Activated gamma-delta T cell treated with anti-CD3 and anti-CD28 coated beads, Interleukin-2, amount 50 U/mL, for 16 hours (primary cell): ENCODE measurements at places on chromosomes 2 and 18.

- DNase-seq = no peak
Measured at GRCh38 chr2:156294945-156295580, 37.5 kb downstream of the NR4A2 start.

DNA sequence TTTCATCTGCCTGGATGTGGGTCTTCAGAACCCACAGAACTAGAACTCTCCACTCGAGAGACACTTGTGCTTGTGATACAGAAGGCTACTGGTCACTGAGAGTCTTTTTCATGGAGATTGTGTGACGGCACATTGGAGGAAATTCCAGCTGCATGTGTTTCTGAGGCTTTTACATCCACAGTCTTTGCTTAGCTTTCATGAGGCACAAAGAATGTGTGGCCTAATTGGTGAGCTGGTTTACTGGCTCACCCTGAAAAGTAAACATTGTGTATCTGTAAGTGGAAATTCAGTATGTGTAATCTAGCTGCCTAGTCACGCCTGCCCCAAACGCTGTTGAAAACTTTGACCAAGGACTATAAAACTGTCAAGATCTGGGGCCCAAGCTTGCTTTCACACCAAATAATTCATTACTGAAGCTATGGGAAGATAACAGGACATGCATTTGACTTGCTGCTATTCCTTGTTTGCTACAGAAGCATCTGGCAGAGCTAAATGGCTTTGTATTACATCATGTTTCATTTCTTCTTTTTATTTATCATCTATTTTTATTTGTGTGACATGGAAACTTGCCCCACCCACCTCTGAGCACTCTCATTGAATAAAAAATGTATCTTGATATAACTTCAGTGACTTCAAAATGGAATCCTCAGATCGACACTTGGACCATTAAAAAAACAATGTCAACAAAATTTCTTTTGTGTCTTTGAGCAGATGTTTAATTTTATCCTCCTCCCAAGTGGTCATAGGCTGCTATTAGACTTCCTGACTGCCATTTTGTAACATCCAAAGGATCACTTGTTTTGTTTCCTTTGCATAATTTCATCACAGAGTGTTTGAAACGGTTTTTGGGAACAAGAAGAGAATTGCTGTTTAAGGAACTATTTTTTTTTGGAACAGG, 80.2 kb downstream of the EFEMP1 start:
- no peak for DNase-seq

- DNase-seq = no peak
Measured at GRCh38 chr2:133766164-133766832, 198.0 kb upstream of the NCKAP5 start.

DNA sequence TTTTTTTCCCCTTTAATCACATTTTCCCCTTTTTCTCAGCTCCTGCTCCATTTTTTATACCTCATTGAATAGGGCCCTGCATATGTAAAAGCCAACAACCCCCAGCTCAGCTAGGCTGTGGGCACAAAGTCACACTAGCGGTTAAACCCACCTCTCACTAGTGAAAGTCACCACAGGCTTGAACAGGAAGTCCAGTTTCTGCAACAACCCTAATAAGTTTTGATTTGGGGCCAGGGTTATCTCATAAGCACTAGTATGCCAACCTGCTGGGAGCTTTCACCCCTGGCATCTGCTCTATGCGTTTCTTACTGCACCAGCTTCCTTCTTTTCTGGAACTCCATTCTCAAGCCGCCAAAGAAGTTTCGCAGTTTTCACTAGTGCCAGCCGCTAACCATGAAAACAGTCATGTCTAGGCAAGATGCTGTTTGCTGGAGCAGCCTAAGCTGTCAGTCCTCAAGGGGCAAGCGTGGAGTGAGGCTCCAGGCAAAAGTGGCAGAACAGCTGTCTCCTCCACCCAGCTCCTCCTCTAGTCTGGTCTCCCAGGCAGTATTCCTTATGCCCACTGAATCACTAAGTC, 197.0 kb upstream of the MEIS1 start:
- DNase-seq = no peak

DNA sequence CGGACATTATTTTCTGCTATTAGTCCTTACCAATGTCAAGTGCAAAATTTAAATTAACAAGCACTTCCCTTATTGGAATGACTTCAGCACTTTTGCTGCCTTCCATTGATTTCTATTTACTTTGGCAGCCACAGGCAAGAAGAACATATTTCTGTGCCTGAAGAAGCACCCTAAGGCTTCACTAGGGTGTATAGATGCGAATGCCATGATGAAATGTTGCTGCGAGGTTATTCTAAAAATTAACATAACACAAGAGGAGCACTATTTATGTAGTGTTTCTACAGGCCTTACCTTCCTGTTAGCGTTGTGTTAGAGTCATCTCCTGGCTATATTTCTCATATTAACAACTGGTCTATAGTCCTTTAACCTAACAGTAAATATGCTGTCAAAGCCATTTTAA, 365.0 kb upstream of the HNRNPA3 start:
- DNase-seq = no peak

GRCh38 chr18:36903215-36903928, 74.4 kb downstream of the KIAA1328 start:
- no peak for DNase-seq

DNA sequence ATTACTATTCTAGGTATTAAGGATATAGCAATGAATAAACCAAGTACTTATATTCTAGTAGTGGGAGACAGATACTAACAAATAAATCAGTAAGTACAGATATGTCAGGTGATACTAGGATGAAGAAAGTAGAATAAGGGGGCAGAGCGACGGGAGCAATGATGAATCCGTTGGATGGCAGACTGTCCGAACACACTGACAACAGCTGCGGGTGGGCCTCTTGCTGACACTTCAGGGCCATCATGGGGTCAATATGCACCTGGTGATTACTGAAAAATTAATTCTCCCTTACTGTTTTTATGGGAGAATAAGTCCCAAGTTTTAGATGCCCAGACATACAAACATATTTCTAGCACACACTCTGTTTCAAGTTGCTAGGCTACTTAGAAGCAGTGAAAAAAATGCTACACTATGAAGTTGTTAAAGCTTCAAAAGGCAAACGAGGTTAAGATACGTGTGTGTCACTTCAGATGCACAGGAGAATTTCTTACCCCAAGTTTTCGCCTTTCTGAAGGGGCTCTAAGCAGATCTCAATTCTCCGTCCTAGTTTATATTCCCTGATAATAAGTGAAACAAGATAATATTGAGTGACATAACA, 78.7 kb downstream of the USP40 start:
- DNase-seq = no peak

DNA sequence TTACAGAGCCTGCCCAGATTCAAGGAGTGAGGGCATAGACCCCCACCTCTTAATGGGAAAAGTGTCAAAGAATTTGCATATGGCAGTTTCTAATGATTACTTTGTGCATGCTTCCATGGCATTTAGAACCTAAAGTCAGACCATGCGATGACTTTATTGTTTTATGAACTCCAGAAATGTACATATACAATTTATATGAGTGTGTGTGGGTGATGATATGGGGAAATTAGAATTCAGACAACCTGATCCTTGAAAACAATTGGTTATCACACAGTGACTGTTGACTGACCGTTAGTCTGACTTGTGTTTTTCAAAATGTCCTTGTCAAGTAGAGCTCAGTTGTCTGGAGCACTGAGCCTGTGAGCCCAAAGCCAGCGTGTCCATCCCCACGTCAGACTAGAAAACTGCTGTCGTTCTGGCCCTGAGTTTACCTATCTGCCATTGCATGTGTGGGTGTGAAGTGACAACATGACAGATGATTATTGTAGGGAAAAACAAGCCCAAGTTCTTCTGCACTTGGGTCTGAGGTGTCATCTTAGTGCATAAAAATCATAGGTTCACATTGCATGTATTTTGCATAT, 128.4 kb downstream of the MYO3B start:
- no peak for DNase-seq

DNA sequence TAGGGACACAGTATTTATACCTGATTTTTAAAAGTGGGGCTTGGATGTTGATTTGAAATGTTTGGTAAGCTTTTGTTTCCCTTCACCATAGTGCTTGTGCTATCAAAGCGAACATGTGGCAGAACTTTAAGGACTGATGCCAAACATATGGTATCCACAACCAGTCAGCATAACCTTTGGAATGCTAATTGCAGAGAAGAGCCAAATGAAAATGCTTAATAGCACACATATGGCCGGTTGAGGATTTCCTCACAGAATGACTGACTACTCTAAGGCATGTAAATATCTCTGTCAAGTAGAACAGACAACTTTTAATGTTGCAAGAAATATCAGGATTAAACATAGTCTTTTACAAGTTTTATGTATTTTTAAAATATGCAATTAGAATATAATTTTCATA, 120.9 kb upstream of the COL3A1 start:
- DNase-seq = no peak

DNA sequence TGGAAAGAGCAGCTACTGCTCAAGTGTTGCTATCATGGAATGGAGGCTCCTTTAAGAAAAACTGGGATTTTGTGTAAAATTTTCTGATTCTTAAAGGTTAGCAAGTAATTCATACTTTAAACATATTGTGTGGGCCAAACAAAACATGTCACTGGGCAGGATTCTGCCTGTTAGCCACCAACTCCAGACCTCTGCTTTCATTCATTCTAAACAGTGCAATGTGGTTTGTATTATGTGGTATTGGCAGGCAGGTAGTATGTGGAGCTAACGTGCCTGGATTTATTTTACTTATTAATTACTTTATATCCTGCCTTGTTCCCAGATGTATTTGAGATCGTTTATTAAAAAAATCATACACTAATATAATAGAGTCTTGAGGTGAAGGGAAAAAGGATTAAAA, 1521.3 kb upstream of the ACVR2A start:
- no peak for DNase-seq

DNA sequence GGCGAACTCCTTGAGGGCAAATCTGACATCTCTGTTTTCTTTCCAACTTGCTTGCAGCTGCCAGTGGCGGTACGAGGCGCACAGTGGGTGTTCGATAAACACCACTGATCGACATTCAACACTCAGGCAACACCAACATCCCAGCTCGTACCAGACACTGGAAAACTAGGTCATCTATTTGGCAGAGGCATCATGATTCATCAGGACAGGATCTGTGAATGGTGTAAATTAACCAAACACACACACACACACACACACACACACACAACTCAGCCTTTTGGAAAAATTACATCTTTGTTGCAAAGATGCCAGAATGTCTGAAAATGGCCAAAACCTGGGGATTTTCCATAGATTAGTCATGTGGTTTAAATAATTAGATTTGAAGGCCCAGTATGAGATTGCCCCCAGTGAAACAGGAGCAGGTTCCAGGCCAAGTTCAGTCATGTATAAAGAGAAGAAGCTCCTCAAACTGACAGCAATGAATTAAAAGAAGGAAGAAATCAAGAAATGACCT, 150.5 kb upstream of the NCKAP5 start:
- no peak for DNase-seq

GRCh38 chr2:21095178-21095577, 28.6 kb upstream of the TDRD15 start:
- no peak for DNase-seq

- no peak for DNase-seq
Measured at GRCh38 chr2:64854773-64855237, 134.4 kb upstream of the SLC1A4 start.

DNA sequence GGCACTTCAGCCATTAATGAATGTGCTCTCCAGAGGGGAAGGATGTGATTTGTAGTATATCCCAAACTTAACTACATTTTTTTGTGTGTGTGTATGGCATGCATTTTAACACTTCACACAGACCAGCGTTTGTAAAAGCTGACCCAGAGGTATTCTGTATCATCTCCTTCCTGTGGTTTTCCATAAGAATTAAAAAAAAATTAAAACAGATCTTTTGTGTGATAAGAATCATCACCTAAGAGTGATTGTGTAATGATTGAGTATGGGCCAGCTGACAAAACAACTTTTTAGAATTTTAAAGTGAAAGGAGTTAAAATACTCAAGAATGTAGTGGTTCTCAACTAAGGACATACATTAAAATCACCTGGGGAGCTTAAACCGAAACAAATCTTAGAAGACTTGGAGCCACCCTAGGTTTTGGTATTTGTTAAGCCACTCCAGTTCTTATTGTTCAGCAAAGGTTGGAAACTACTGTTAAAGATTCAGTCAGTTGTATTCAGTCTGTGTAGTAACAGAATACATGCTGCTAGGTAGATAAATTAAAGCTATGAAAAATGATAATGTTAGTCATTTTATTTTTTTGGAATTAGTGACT, 120.1 kb downstream of the HAUS1 start:
- DNase-seq = no peak

GRCh38 chr18:72652990-72653593, 109.0 kb upstream of the CBLN2 start:
- no peak for DNase-seq

DNA sequence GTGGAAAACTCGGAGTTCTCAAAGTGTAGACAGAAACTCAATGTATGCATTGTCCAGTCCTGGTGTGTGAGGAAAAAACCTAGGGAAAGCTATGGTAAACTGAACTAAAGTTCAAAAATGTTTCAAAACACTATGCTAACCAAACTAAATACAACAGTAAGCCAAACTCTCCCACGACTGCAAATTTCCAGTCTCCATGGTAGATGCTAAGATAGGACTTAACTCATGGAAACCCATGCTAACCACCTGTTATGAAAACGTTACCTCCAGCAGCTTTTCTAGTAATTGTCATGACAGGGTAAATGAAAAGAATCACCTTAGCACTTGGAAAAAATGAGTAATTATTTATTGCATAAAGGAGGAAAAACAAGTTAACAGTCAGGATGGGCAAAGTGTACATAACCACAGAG, 135.7 kb upstream of the EPC2 start:
- DNase-seq = no peak

DNA sequence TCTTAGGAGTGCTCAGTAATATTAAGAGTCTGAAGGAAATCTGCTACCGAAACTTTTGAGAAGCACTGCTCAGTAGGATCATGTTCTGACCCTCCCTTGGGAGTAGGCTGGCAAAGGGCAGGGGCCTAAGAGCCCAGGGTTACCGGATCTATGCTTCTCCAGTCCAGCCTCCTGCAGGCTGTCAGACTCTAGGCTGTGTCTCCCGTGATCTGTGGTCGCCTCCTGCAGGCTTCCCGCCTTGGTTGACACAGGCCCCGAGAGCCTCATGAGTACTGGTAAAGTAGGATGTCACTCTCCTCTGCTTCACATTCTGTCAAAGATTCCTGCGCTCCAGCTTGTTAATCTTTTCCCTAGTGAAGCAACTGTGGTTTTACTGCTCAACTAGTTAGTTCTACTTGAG, 647.8 kb upstream of the RAB6C start:
- no peak for DNase-seq

DNA sequence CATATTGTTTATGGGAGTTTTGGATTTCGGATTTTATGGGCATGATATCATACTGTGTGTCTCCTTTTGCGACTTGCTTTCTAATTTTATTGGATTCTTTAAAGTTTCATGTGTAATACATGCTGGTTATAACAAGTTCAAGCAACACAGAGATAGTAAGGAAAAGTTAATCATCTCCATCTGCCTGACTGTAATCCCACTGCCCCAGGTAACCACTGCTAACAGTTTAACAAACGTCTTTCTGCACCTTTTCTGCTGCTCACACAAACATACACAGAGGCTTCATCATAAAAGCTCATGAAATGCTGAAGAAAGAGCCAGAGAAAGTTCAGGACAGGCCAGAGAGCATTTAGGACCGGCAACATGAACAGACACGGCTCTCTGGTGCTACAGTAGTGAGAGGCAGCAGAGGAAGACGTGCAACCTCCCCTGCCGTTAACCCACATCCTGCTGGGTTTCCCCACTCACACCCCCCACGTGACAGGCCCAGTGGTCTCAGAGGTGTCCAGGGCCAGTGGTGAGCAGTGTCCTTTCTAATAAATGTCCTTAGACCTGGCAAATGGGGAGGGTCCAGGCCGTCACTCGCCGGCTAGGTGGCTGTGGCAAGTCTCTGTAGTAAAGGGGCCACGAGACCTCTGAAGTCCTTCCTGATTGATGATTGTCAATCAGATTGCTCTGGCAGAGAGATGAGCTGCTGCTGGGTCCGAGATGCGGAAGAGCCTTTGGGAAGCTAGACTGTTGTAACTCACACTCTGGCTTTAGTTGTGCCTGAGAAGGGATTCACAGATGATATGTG, 43.0 kb upstream of the SLC1A4 start:
- peak; percentile 34 for DNase-seq
